ENCODE measurements at places on chromosomes 12 and 14.

GRCh38 chr12:115008929-115009328 lies 325.0 kb upstream of the TBX3 start:
- no peak for DNase-seq

DNA sequence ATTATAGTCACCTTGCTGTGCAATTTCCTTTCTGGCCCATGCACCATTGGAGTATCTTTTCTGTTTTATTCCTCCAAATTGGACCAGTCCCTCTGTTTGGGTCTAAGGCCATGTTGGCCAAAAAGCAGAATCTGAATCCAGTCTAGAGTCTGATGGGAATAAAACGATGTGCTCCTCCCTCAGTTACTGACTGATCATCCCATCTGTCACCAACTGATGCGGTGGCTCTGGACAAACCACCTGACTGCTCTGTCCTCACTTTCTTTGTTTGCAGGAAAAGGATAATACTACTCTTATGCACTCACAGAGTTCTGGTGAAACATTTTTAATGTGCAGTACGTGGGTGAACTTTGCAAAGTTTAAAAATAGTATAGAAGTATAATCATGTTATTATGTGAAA lies 120.2 kb upstream of the HIF1A start:
- no peak for DNase-seq

GRCh38 chr12:129169928-129170327 lies 316.6 kb downstream of the GLT1D1 start:
- DNase-seq = no peak

- no peak for DNase-seq
Observed at GRCh38 chr14:101351146-101351545, 210.1 kb upstream of the DIO3 start.

DNA sequence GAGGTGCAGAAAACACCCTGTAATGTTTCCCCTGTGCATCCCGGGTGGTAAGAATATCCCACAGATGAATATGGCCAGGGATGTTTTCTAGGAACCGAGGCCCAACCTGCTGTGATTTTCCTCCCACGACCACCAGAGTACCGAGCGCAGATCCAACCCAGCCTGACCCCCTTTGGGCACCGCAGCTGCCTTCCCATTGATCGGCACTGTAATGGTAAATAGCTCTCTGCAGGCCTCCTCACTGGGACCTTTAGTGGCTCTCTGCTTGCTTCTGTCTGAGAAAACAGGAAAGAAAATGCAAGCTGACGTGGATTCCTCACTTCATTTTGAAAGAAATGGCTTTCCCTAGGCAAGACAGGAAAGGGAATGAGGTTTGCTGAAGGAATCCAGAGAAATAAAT lies 2.4 kb upstream of the RAB15 start:
- DNase-seq = no peak

GRCh38 chr12:69007855-69008351 lies 74.9 kb upstream of the CPM start:
- DNase-seq = no peak

- DNase-seq = no peak
Observed at GRCh38 chr14:100890061-100890850, 13.3 kb downstream of the RTL1 start.

DNA sequence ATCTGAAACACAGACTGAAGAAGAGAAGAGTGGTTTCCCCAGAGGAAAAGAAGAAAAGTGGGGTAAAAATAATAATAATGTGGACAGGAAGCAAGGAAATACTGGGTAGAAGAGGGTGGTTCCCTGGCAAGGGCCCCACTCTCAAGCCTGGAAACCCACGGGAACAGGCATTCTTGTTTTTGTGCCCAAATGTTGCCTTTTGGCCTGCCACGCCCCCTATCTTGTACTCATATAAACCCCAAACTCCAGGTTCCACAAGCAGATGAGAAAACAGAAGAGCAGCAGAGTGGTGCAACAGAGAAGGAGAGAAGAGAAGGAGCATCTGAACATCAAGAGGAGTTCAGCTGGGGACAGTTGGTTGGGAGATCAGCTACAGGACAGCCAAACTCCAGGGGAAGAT lies 51.2 kb downstream of the NDUFA12 start:
- DNase-seq = no peak

GRCh38 chr12:87779016-87779415 lies 250.2 kb downstream of the C12orf50 start:
- no peak for DNase-seq

DNA sequence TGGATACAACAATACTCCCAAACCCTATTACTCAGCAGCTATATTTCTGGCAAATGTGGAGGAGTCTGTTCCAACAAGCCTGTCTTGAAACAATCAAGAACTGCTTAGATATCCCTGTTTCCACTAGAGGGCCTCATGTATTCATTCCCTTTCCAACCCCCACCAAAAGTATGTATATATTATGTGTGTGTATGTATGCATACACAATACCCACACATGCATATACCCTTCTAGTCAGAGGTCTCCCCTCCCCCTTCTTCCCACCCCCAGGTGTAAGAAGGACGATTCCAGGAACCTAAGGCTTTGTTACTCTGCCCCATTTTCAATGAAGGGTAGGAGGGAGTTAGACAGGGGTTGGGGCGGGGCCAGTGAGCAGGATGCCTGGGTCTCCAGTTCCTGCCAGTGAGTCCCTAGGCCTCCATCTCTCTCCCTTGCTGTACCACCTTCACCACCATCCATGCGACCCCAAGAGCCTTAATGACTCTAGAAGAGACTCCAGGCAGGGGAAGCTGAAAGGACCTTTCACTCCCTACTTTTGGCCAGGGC lies at the start of gene DGKA:
DGKA (plus strand) TSS at position 392 of the 546 bp plus-strand sequence. CDS start 5,342 bp downstream, outside the sequence.
- DNase-seq = peak; percentile 45

GRCh38 chr12:89382328-89382727 lies 30.0 kb upstream of the DUSP6 start:
- DNase-seq = no peak

GRCh38 chr12:42315108-42315507 lies 10.8 kb downstream of the ZCRB1 start:
- no peak for DNase-seq

DNA sequence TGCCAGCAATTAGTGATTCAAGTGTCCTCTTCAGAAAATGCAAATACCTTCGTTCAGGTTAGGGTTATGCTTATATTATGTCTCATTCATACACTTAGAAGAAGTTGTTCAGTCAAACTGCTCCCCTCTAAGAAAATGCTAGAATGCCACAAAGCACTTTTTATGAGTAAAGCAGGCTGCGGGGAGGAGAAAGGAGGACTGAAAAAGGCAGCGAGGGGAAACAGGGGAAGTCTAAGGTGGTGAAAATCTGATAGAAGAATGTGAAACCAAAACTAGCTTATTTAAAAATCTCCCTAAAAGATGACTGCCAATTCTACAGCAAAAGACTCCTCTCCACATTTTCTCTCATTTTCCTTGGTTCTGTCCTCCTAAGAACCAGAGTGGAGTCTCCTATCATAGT lies 70.1 kb downstream of the PRKD1 start:
- no peak for DNase-seq

DNA sequence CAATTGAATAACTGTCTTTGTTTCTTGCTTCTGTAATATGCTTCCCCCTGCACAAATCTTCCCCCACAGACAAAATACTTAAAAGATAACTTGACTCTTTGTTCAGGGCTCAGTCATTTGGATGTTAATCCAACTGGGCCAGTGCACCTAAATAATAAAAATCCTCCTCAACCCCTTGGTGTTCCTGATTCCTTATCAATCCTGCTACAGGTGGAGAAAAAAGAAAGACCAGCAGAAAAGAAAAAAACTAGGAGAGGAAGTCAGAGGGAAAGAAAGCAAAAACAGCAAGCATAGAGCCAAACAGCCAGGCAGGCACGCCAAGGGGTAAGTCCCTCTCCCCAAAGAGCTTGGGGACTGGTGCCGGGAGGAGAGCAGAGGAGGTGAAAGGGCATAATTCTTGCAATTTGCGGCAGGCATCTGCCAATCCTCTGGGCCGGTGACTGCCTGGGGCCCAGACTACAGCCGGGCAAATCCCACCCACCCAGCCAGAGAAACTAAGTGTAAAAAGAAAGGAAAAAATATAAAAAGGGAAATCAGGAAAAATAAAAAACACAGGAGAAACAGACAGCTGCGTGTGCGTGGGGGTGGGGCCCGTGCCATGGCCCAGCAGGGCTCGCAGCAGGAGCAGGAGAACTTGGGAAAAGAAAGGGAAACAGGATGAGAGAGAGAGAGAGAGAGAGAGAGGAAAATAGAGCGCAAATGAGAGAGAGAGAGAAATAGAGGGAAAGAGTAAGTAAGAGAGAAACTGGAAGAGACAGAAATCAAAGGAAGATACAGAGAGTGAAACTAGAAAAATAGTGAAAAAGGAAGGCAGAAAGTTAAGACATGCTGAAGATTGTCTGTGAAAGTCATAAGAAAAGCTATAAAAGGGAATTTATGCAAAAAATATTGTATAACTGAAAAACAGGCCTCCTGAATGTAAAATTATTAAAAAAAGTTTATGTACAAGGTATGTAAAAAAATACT lies 21.4 kb downstream of the KLRK1 start:
- no peak for DNase-seq

- no peak for DNase-seq
Observed at GRCh38 chr12:50514526-50515276, 9.9 kb downstream of the DIP2B start.

DNA sequence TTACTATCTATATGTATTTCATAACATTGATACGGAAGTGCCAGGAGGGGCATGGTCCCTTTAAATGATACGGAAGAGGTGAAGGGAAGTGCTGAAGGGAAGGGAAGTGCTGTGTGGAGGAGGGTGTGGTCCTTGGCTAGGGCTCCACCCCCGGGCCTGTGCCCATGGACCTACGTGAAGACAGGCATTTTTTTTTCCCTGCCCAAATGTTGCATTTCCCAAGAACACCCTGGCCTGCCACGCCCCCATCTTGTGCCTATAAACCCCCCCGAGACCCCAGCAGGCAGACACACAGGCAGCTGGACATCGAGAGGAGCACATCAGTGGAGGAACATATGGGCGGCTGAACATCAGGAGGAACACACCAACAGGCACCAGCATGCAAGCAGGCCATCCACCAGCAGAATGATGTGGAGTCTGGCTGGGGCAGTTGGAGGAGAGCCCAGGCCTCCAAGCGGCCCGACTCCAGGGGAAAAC lies 134.1 kb downstream of the SLC41A2 start:
- DNase-seq = no peak

- no peak for DNase-seq
Observed at GRCh38 chr12:1619587-1619986, 9.4 kb upstream of the WNT5B start.

DNA sequence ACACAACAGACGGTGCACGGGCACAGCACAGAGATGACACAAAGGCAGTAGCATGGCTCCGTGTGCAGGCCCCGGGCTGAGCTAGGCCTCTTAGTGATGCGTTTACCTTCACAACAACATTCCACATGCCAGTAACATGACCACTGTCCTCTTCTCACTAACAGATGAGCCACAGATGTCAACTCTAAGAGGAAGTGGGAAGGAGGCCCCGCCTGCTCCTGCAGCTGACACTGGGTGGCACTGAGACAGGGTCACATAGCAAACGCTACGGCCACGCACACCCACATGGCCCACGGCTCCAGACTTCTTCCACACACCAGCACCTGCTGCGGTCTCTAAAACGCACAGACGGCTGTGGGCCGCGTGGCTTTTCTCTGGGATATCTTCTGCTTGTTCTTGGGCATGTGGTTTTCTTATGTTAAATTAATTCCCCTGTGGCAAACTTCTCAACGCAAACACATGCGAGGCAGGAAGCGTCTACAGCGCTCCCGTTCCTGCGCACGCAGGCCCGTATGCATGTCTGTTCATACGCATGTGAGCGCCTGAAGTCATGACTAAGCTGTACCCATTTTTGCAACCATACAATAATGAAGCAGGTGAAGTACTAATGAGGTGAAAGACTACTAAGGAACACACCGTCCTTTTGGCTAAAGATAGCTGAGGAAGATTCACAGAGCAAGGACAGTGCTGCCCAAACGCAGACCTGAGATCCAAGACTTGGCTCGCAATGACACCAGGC lies 26.8 kb downstream of the AMN start:
- no peak for DNase-seq

- DNase-seq = no peak
Observed at GRCh38 chr14:102988054-102988453, 65.6 kb downstream of the AMN start.

GRCh38 chr12:104177663-104178501 lies 37.7 kb upstream of the TXNRD1 start:
- DNase-seq = no peak

DNA sequence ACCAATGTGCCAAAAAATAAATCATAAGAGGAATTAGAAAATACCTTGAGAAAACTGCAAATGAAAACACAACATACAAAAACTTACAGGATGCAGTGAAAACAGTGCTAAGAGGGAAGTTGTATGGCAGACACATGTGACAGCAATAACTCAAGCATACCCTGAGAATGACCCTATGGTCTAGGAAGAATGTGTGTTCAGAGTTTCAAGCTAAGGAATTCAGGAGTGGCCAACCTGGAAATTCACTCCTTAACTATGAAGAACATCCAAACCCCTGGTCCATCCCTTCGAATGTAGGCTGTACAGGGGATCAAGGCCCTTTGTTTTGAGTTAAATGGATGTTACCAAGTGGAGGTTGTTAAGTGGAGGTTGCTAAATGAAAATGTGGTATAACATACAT lies 16.7 kb upstream of the TTC9 start:
- no peak for DNase-seq

GRCh38 chr14:22276913-22277816 lies 311.9 kb downstream of the DAD1 start:
- no peak for DNase-seq

GRCh38 chr12:131052929-131053328 lies 99.2 kb downstream of the ADGRD1 start:
- no peak for DNase-seq

DNA sequence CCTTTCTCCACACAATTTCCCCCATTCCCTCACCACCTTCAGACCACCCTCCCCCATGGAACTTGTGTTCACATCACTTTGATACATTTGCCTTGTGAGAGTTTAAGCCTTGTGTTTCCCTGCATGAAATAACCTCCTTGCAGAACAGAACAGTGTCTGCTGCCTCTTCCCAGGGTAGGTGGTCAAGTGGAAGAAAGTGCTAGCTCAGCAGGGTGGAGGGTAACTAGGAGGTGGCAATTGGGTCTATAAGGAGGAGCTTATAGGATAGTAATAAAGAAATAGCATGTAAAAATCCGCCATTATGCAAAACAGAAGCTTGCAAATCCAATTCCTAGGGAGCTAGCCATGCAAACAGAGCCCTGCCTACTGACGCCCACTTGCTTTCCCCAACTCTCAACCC lies 13.9 kb upstream of the KRT8 start:
- no peak for DNase-seq

DNA sequence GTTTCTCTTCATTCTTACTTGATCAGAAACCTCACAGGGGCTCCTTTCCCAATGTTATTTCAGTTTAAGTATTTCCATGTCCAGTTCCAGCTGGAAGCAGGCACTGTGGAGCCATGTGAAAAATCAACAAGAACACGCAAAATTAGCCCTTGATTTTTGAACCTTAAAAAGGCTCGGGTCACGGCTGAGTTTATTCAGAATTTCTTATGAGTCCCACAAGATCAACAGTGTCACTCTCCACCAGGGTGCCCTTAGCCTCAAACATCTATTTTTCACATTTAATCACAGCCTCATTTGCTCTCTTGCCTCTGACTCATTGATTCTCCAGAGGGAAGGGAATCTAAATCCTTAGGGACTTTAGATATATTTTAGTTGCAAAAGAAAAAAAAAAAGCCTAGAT lies 157.7 kb upstream of the AVPR1A start:
- DNase-seq = no peak

Measured in renal cortex interstitium (tissue), 15 donors.